ENCODE measurements at places on chromosomes 1 and 21.

GRCh38 chr1:174191349-174191862 lies 32.1 kb downstream of the RABGAP1L start:
- peak; percentile 43 for DNase-seq

- DNase-seq: no peak
Measured at GRCh38 chr1:32618673-32619221, 31.6 kb downstream of the ZBTB8OS start.

DNA sequence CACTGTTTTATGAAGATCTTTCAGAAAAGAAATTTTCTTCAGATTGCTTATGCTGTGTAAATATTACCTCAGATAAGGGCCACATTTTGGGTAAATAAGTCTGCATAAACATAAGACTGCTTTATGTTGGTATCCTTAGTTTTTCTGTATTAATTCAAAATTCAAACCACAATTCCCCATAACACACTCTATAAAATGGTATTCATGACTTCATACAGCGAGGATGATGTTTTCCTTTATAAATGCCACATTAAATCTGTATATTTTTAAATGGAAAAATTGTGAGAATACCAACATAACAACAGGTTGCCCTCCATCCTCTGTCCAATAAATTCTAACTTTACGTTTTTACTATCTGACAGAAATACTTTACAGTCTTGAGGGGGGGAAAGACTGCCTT lies 248.7 kb upstream of the CXADR start:
- no peak for DNase-seq

GRCh38 chr1:33393991-33394390 lies 36.9 kb downstream of the PHC2 start:
- DNase-seq: no peak

GRCh38 chr1:228218513-228219244 lies 10.8 kb downstream of the OBSCN start:
- DNase-seq: no peak

DNA sequence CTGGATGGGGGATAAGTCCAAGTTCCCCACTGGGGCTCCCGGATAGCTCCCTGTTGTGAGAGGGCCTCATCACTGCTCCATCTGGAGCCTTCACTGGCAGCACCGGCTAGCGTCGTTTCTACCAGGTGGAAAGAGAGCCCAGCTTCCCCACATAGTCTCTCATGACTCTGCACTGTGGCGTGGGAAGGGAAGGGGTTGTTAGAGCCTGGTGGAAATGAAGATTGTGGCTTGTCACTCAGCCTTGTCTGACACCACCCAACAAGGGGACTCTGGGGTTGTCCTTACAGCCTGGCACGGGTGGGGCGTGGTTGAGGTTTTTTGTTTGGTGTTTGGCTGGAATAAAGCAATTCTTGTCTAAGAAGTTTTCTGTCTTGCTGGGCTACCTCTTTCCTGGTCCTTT lies 94.6 kb downstream of the ADARB1 start:
- DNase-seq: no peak

GRCh38 chr1:29672416-29673227 lies 436.3 kb downstream of the PTPRU start:
- no peak for DNase-seq

- DNase-seq: no peak
Measured at GRCh38 chr21:38310646-38311485, 54.1 kb downstream of the KCNJ15 start.

All from RWPE1 (cell line).